ENCODE measurements at places on chromosomes 6 and 20.

- DNase-seq: no peak
Observed at GRCh38 chr20:25160897-25161296, 34.6 kb upstream of the ENTPD6 start.

DNA sequence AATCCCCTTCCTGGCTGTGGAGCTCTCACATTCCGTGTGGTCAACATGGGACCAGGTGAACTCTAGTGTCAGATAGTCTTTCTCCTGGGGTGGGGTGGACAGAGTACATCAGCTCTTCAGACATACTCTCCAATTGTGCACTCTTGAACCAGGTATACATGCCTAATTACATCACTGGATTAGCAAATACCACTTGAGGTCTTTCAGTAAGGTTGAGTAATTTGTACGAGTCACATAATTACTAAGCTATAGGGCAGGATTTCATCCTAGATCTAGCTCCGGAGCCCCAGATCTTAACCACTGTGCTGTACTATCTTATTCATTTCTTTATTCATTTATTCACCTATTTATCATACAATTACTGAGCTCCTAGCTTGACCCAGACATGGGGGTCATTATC lies 821.3 kb downstream of the TFAP2A start:
- DNase-seq: no peak

DNA sequence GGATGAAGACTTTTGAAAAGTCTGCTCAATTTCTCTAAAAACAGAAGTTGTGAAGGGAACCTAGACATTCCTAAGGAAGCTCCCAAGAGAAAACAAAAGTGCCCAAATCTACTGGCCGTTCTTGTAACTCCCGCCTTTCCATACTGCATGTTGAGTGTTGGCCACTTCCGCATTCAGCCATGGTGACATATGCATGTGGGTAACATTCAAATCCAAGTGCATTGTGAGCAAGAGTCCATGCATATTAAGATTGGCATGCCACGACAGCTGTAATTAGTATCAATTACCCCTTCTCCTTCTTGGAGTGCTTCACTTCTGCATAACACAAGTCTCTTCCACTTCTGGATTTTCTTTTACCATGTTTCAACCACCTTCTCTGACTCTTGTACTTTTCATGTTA lies 8.4 kb downstream of the SLC35D3 start:
- no peak for DNase-seq

GRCh38 chr6:25918083-25918683 lies 12.3 kb downstream of the SLC17A2 start:
- no peak for DNase-seq

- DNase-seq: no peak
Observed at GRCh38 chr6:39476151-39476550, 153.6 kb upstream of the KCNK16 start.

GRCh38 chr20:49210101-49210756 lies 9.0 kb upstream of the DDX27 start:
- no peak for DNase-seq

GRCh38 chr6:149153693-149154092 lies 163.8 kb upstream of the TAB2 start:
- no peak for DNase-seq

DNA sequence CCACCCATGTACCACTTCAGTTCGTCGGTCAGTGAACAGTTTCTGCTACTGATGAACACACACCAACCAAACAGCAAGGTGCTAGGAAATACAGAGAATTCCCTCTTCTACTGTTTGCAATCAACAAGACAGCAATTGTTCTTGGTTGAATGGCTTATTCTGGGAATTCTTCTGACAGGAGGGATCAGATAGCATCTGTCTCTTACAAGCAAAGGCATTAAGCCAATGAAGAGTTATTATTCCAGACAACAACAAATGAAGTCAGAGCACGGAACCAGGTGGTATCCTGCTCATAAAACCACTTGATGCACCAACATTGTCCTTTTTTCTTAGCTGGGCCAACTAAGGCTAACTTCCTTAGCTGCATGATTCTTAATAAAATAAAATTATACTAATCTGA lies 37.8 kb downstream of the PTPRK start:
- no peak for DNase-seq

DNA sequence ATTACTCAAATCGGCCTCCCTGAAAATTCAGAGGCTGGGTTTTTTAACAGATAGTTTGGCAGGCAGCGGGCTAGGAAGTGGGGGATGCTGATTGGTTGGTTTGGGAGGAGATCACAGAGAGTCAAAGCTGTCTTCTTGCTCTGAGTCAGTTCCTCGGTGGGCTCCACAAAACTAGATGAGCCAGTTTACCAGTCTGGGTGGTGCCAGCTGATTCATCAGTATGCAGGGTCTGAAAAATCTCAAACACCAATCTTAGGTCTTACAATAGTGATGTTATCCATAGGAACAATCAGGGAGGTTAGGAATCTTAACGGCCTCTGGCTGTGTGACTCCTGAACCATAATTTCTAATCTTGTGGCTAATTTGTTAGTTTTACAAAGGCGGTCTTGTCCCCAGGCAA lies 190.7 kb downstream of the C6orf118 start:
- no peak for DNase-seq

DNA sequence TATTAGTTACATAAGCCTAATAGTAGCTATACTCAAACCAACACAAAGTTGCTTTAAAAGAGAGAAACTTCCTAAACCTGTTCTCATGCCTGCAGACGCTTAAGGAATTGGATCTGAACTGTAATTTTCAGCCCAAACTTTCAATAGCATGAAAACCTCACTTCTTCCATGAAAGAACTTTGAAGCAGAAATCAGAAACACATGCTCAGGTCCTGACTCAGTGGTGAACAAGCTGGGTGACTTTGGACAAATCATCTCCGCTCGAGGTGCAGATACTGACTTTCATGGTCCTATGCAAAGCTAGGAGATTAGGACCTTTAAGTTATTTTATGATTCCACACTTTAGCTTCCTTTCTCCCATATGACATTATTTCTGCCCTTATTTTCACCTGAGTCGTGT lies 36.5 kb downstream of the NOX3 start:
- no peak for DNase-seq

Data from stimulated activated CD4-positive, alpha-beta T cell treated with anti-CD3 and anti-CD28 coated beads, Interleukin-15, amount 100 ng/mL, for 48 hours (primary cell).